Liver (tissue), 10 donors: ENCODE measurements at places on chromosomes 16 and 17. TPM values are rescaled to one million over a fixed set of nuclear protein-coding genes. Genes with fewer than 3 reads are reported as not detected.

The RDM1 gene
- 0.29 TPM for polyA plus RNA-seq

DNA sequence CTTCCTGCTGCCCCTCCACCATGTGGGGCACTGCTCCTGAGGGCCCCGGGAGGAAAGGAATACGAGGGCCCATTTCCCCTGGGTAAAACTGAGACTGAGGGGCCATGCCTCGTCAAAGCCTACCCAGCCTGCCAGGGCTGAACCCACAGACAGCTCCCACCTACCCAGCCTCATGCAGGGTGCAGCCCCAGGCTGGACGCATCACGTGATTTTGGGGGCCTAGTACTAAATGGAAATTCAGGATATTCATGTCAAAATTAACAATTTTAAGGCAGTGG lies 3.4 kb upstream of the OSGIN1 start:
- DNase-seq = no peak

- DNase-seq = no peak
Observed at GRCh38 chr16:1877089-1877488, 5.1 kb upstream of the MEIOB start.

DNA sequence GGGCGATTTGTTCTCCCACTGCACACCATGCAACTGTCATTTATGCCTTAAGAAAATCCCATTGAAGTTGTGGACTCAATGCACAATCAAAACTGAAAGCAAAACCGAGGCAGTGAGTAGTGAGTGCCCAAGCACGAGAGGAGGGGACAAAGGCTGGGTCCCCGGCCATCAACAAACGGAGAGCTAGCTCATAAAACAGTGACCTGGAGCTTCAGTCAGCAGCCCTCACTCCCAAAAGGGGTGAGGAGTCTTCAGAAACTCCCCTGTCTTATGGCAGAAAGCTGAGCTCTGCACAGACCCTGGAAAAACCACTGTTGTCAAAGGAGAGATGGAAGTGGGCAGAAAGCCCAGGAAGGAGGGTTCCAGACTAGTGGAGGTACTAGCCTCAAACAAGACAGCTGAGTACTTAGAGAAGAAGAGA lies 96.9 kb downstream of the ADCY9 start:
- DNase-seq = no peak
